Islet precursor cell (in vitro differentiated cells): ENCODE measurements at places on chromosomes 13 and 19.

GRCh38 chr13:44732503-44733098 lies 156.5 kb upstream of the TSC22D1 start:
- DNase-seq = peak; percentile 72

DNA sequence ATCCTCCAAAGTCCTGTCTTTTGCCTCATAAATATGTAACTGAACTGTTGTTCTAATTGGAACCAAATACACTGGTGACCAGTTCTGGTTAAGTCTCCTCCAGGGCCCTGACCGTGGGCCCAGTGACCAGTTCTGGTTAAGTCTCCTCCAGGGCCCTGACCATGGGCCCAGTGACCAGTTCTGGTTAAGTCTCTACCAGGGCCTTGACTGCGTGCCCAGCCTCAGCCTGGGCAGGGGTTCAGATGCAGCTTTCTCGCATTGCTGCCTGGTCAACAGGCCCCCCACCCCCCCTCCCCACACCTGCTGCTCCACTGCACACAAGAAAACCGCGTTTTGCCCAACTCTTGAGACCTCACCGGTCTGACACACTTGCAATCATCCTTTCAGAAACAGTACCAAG lies 3.8 kb upstream of the GRTP1 start:
- no peak for DNase-seq

- DNase-seq = peak; percentile 85
Observed at GRCh38 chr19:46616631-46617322, 8.1 kb downstream of the PTGIR start.

GRCh38 chr19:49160450-49161189 lies 3.0 kb downstream of the TRPM4 start:
- no peak for DNase-seq
